AML-193 (cell line): ENCODE measurements at places on chromosomes 7 and 10.
A peak's percentile ranks its signal among the peaks of the same experiment; 100 is the strongest.

- no peak for DNase-seq
Measured at GRCh38 chr7:28958235-28958979, at the start of gene TRIL. TRIL (minus strand) TSS chr7:28958330; CDS start chr7:28958046, 284 bp downstream.

DNA sequence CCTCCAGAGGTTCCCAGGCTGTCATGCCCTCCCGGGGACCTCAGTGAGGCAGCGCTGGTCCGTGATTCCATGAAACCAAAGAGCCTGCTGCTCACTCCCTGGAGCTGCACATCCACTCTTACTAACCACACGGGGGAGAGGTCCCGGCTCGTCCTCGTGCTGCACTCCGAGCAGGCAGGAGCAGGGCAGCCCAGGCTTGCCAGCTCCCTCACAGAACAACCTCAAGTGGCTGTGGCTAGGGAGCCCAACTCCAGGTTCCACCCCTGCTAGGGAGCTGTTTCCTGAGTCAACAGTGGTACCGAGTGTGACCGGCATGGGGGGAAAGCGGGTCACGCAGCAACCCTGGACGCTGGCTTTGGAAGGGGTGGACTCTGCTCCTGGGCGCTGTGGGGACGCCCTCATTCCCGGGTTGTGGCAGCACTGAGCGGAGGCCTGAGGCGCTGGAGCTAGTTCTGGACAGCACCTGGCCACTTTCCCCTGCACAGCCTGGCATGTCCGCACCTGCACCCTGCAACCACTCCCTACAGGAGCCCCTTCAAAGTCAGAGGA lies 27.9 kb upstream of the PPP2R2D start:
- DNase-seq = no peak

DNA sequence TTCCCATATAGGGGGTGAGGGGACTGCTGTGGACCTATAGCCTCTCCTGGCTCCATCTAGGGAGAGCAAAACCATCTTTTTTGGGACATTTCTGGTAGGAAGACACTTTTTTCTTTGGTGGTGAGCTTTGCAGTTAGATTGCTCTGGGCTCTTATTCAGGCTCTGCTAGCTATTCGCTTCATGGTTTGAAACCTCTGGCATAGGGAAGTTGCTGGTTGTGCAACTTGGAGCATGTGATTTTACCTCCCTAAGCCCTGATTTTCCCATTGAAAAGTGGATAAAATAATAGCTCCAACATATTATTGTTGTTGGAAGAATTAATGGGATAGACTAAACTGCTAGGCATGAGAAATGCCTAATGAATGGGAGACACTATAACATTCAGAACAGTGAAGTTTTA lies 69.6 kb downstream of the CYP26A1 start:
- no peak for DNase-seq

DNA sequence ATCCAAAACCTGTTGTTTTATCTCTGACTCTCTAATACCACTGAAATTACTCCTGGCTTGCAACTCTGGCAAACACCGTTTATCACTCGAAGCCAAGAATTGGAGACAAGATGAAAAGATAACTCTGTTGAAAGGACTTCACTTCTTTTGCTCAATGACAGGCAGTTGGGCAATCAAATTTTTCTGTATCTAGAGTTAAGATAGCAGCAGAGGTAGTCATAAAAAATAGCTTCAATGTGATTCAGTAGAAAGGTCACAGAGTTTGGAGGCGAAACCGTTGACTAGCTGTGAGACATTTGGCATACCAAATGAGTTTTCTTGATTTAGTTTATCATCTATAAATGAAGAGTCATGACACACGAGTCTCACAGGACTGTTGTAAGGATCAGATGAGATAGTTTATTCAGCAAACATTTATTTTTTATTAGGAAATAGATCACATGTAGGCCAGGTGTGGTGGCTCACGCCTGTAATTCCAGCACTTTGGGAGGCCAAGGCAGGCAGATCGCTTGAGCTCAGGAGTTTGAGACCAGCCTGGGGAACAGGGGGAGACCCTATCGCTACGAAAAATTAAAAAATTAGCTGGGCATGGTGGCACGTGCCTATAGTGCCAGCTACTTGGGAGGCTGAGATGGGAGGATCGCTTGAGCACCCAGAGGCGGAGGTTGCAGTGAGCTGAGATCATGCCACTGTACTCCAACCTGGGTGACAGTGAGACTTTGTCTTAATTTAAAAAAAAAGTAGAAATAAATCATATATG lies 23.6 kb downstream of the AKR1B1 start:
- DNase-seq = no peak

DNA sequence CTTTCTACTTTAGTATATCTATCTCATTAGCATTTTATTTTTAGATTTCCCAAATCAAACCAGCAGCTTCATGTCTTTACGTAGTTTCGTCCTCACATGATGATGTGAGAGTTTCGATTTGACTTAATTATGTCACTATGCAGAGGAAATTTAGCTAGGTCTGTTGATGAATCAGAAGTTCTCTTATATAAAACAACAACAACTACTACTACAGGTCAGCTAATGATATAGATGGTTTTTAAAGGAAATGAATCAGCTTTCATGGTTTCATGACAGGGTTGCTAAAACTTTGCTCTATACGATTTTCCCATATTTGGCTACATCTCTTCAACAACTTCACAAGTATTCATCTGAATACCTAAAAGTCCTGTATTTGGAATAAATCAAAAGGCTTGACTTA lies 28.6 kb downstream of the JAZF1 start:
- DNase-seq = no peak

DNA sequence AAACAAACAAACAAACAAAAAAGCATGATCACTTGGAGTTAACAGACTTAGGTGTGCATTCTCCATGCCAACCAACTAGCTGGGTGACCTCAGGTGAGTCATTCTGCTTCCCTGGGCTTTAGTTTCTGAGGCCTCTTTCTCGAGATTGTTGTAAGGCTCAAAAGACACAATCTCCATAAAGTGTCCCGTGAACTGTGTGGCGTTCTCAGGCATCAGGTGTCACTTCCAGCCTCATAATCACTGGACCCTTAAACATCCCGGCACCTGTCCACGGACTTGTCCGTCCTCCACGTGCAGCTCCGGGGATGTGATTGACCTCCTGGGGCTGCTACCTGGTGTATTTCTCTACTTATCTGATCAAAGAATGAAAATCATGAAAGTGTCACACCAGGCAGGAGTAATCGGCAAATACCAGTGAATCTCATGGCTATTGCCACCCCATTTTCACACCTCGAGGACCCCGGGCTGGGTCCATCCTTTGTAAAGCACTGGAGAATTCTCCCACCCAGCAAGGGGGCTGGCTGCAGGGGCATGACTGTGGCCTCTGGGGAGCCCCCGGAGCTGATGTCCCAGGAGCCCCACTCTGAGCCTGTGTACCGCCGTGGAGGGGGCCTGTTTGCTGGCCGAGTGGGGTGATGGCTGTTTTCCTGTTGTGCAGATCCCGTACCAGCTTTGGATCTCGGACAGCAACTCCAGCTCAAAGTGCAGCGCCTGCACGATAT lies 189.8 kb upstream of the SH2B2 start:
- no peak for DNase-seq

DNA sequence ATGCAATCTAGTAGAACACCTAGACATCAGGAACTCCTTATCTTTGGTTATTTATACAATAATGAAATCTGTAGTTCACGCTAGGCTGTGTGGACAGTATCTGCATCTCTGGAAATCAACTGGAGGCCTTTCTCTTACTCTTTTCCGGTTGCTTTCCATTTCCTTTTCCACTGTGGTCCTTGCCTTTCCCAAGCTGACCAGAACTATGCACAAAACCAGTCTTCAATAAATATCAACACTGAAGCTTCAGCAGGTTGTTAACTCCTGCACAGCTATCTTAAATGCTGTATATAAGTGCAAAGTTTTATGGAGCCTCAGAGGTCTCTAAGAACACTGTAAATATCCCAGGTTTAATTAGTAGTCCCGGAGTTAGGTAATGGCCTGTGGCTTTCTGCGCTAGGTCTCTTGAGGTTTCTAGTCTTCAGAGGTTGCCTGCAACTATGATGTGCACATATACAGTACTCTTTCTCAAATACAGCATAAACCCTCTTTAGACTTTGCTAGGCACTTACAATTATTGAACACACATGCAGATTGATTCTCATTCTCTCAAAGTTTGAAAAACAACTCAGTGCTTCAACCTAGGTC lies 2.4 kb downstream of the KLLN start:
- no peak for DNase-seq

- DNase-seq = no peak
Measured at GRCh38 chr7:104538152-104538551, 209.7 kb downstream of the LHFPL3 start.

GRCh38 chr7:95718577-95719410 lies 53.6 kb upstream of the DYNC1I1 start:
- no peak for DNase-seq

- DNase-seq = no peak
Measured at GRCh38 chr7:8042796-8043535, 74.4 kb downstream of the GLCCI1 start.

- DNase-seq = no peak
Measured at GRCh38 chr10:132636358-132636757, 98.8 kb downstream of the INPP5A start.

GRCh38 chr10:24552346-24553016 lies 171.2 kb downstream of the ARHGAP21 start:
- DNase-seq = no peak

DNA sequence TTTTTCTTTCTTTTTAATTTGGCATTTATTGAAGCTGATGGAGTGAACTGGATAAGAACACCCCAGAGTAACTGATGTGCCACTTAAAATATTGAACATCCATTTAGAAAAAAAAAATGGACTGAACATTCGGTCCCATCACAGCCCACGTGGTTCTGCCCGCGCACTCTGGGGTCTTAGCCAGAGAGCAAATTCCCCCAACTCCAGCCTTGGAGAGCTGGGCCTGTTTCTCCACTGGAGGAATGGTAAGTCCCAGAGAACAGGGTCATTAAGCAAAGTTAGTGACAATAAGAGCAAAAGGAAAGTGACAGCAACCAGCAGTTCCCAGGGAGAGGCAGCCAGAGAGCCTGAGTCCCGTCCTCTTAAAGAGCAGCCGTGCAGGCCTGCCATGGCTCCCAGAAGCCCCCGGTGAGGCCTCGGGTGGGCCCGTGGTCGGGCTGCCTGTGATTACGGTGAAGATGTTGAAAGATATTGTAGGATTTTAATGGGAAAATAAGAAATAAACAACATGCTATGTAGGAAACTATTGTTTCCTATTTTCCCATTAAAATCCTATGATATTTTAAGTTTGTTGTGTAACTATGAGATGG lies 487.9 kb upstream of the MKI67 start:
- DNase-seq = no peak

GRCh38 chr7:63041786-63042185 lies 956.9 kb upstream of the ZNF722 start:
- no peak for DNase-seq

- DNase-seq = no peak
Measured at GRCh38 chr10:119768455-119769094, 42.7 kb downstream of the INPP5F start.

DNA sequence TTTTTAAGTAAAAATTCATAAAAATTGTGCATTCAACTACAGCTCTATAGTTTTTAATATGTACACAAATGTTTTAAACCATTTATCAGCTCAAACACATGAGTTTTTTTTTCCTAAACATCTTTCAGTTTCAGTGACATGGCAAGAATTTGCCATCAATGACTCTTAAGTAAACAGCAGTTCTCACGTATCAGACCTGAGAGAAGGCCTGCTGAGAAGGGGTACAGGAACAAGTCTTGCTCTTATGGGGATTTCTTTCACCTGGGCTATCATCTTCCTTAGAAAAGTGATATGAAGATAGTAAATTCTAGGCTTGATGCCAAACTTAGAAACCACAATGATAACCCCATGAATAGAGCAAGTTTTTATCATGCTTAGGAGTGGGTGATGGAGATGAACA lies 467.8 kb downstream of the ARL4A start:
- DNase-seq = no peak

- DNase-seq = no peak
Measured at GRCh38 chr7:95102662-95103061, 195.3 kb downstream of the PPP1R9A start.

- DNase-seq = peak; percentile 11
Measured at GRCh38 chr7:33591490-33591889, 313.8 kb upstream of the BMPER start.

- DNase-seq = no peak
Measured at GRCh38 chr10:118911363-118911762, 118.2 kb upstream of the NANOS1 start.

GRCh38 chr10:22962817-22963216 lies 35.0 kb downstream of the ARMC3 start:
- no peak for DNase-seq

- DNase-seq = no peak
Measured at GRCh38 chr10:5551531-5552375, 27.0 kb downstream of the CALML3 start.

- no peak for DNase-seq
Measured at GRCh38 chr7:19520392-19520791, 188.4 kb downstream of the POLR1F start.

DNA sequence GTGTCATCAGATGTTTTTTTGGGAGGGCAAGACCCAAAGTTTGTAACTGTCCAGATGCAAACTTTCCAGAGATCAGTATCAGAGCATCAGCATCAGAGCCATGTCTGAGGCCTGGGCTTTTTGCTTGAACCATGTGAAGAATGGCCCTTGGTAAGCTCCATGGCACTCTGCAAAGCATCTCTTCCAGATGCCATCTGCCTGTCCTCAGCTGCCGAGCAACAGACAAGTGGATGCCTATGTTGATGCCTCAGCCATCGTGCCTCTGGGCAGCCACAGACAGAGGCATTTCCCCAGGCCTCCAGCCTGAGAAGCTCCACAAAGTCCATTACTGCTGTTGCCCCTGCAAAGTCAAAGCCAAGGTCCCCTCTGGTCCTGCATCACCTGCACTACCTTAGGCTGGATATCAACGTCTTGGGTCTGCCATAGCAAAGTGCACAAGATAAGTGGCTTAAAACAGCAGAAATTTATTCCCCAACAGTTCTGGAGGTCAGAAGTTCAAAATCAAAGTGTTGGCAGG lies 670.2 kb upstream of the MKI67 start:
- no peak for DNase-seq

DNA sequence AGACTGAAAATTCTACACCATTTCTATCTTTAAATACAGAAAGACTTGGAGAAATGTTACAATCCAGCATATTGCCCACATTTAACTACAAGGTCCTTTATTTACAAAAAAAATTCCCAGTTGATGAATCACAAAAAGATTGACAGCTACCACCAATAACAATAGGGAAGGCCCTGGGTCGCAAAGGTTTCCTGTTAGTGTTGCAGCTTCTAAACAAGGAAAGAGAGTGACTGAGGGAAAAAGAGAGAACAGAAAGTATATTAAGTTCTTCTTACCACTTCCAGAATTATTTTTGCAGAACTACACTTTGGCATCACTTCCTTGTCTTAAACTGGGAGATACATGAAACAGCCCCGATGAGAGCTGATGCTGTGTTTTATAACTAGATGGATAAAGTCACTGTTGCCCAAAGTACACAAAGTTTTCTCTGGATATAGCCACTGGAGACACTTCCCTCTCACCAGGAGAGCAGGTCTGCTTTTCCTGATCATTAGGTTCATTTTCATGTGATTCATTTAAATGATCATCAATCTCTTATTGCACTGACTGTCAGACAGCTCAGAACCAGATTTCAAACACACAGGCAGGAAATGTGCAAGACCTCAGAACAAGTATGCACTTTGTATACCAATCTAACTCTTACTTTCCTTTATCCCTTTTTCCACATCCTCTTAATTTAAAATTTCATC lies 57.0 kb downstream of the SHTN1 start:
- no peak for DNase-seq

- DNase-seq = no peak
Measured at GRCh38 chr7:26858241-26858715, 6.1 kb downstream of the SKAP2 start.
